ENCODE measurements at places on chromosomes 16 and 17.

GRCh38 chr16:85690469-85691064, 1.8 kb upstream of the GINS2 start:
- no peak for DNase-seq

DNA sequence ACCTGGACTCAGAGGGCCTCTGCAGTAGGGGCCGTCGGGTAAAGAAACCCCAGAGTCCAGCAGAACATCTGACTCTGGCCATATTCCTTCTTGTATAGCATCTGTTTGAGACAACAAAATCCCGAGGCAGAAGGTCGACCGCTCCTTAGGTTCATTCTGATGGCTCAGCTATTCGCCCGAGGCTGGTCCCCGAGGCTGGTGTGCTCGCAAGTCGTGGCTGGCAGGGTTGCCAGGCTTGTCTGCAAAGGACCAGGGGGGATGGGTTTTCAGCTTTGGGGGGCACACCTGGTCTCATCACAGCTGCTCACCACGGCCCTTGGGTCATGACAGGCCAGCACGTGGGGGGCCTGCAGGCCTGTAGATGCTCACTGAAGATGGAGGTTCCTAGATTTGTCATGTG, 119.1 kb downstream of the BANP start:
- no peak for DNase-seq

DNA sequence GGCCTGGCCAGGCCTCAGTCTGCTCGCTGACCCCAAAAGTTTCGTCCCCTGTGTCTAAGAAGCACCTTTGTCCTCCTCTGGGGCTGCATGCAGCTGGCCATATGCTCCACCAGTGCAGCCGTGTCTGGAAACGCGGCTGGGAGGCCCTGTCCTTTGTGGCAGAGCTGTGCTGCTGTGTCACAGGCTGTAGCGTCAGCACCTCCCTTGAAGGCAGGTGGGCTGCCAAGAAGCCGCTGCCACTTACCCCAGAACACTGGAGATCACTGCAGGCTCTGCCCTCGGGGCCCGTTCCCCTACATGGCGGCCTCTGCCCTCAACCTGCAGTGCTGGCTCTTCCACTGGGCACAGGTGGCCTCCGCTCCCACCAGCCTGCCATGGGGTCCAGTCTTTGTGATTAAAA, 15.7 kb upstream of the MC1R start:
- no peak for DNase-seq

DNA sequence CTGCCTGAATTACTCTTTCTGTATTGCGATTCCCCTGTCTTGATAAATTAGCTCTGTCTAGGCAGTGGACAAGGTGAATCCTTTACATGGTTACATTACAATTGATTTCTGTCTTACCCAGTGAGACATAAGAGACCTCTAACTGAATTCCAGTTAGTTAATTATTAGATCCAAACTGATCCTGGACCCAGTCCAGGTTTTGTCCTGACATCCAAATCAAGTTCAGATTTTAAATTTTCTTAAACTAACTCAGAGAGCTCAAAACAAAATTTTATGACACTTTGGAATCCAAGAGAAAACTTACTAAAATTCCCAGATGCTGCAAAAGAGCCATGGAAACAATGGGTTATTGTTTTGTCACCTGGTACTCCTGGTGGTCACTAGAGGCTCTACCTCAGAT, 2166.6 kb downstream of the TP53TG3F start:
- no peak for DNase-seq

- DNase-seq = peak; percentile 11
Measured at GRCh38 chr17:17495536-17496188, 533 bp downstream of the RASD1 start.

GRCh38 chr17:19345486-19346350, 16.8 kb downstream of the B9D1 start:
- no peak for DNase-seq

- DNase-seq = no peak
Measured at GRCh38 chr16:88672776-88673175, 9.9 kb upstream of the MVD start.

DNA sequence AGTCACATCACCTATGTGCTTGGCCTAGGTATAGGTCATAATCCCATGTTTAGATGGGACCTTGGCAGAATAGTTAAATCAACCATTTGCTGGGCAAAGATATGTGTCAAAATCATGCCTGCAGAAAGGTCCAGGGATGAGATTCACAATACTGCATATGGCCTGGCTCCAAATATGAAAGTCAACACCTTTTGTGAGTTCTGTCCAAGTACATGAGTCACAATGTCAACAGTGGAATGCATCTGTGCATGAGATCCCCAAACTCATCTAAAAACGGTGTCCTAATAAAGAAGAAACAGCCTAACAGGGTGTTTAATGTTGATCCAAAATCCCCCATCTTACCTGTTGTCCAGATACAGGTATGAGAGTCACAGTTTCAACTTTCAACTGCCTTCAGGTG, 1847.5 kb downstream of the TP53TG3F start:
- no peak for DNase-seq

DNA sequence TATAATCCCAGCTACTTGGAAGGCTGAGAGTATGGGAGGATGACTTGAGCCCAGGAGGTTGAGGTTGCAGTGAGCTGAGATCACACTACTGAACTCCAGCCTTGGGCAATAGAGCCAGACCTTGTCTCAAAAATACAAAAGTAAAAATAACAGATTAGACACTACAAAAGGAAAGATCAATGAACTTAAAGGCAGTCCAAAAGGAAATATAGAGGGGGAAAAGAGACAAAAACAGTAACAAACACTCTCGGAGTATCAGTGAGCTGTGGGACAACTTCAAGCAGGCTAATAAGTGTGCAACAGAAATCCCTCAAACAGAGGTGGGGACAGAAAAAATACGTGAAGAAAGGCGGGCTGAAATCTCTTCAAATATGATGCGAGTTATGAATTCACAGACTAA, 58.8 kb downstream of the CPPED1 start:
- DNase-seq = no peak

DNA sequence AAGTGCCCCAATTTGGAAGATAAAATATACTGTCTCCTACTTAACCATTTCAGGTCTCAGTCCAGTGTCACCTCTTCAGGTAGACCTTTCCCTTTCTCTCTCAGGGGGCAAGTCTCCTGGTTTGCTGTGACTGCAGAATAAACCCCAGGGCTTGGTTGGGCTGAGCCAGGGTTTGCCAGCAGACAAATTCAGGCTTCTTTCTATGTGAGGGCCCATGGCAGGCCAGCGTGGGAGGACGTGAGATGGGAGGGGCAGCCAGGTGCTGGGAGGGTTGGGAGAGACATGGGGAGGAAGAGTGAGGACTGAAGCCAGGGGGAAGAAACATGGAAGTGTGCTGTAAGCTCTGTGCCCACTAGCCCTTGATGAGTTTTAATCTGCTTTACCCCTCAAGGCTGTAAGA, 163.2 kb downstream of the SPECC1 start:
- no peak for DNase-seq

DNA sequence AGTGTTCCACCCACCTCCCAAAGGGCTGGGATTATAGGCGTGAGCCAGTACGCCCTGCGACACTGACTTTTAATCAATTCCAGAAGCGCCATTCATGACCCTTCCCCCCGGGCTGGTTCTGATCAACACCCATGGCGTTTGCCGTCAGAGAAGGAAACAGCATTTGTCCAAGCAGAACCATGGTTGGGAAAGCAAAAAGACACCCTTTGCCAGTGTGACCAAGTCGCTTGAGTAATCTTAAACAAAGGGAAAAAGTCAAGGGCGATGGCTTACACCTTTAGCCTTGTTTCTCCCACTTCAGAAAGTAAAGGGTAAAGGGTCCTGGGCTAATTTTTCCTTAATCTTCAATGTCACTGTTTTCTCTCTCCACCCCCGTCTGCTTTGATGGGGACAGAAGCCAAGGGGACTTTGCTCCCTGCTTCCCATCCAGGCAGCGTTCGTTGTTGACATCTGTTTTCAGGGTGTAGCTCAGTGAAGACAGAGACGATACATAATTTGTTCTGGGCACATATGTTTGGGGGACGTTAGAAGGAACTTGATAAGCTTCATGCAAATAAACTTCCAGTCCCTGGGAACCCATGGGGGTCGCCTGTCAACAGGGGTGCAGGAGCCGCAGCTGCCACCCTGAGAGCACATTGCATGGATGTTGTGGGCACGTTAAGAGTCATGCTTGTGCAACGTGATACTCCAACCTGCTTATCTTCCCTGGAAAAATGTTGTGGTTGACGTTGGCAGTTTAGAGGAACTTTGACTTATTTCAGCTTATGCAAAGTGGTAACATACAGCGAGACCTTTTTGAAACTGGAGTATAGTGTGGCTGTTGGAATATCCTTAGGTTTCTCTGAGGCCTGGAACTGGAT, 50.6 kb upstream of the TANGO6 start:
- no peak for DNase-seq

- DNase-seq = no peak
Measured at GRCh38 chr16:29820730-29821642, 724 bp downstream of the MVP start.

GRCh38 chr17:36498560-36499300, 12.2 kb downstream of the ZNHIT3 start:
- DNase-seq = no peak

DNA sequence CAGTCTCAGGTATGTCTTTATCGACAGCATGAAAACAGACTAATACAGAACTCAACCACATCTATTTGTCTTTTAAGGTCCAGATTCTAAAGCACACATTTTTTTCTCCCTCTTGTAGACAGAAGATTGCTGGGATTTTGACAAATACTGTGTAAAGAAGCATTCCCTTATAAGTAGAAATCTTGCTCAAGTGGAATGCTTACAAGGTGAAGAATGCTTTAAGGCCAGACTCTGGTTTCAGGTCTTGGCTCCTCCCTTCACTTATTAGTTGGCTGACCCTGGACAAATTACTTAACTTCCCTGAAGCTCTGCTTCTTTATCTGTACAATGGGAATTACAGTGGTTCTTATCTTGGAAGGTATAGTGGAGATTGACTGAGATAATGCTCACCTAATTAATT, 242.3 kb upstream of the IRX5 start:
- DNase-seq = no peak

- DNase-seq = peak; percentile 65
Measured at GRCh38 chr17:7136266-7136877, 21.8 kb upstream of the ASGR2 start.

DNA sequence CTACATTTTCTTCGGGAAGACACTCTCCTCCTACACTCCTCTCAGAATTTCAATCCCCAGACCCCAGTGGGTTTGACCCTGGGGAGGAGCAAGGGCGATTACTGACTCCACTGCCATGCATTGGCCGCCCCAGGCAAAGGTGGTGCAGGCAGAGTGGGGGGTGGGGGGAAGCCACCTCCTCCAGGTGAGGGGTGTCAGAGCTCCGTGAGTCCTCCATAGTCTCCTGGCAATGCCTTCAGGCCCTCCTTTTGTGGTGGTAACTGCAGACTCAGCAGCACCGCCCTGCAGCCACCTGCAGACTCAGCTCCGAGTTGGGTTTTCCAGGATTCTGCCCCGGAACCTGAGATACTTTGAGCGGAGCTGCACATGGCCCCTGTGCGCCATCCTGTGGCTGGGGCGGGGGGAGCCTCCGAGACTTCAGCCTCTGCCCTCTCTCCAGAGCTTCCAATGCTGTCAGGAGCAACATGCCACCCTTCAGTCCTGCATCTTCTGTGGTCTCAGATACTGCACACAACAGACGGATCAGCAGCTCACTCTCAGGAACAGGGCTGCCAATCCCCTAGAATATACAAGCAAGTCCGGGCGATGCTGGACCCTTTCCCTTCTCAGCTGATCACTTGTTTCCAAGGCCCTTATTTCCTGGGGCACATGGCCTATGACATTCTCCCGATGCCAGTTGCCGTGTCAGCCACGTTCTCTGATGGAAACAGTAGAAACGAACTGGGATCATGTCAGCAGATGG, 2.4 kb upstream of the SLC47A2 start:
- no peak for DNase-seq

DNA sequence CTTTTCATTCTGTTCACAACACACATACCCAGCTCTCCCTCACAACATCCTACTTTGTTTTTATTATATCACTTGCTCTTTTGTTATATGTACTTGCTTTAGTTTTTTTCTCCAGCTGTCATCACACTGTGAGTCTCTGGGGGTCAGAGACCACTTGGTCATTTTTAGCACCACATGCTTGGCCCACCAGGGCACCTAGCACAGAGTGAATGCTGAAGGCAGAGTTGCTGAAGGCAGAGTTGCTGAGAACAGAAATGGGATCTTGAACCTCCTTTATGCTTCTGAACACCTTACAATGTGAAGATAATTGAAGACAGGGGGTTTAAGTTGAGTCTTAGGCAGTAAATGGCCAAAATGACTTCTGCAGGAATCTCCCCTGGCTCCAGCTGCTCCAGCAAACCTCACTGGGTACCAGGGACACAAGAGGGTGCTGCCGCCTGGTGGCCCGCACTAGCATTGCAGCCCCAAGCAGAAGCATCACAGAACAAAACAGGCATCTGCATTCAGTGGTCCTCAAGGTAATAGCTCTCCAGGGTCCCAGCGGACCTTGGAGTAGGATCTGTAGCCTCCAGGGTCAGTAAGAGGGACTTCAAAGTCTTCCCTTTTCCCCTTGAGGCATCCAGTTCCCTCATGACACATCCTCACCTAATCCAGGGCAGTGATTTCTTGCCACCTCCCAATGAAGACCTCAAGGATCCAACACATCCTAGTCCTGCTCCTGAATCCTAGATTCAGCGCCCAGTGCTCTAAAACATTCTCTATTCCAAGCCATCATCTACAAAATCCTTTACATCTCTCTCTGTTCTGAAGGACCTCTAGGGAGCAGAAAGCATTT, 1972.6 kb downstream of the TP53TG3F start:
- no peak for DNase-seq

- DNase-seq = no peak
Measured at GRCh38 chr16:81813648-81814047, 34.6 kb downstream of the PLCG2 start.

- no peak for DNase-seq
Measured at GRCh38 chr17:15406081-15406480, 61.3 kb downstream of the CDRT4 start.

GRCh38 chr16:56894331-56894917, 29.4 kb downstream of the SLC12A3 start:
- DNase-seq = no peak

- no peak for DNase-seq
Measured at GRCh38 chr17:58416396-58416795, 938 bp downstream of the RNF43 start.

DNA sequence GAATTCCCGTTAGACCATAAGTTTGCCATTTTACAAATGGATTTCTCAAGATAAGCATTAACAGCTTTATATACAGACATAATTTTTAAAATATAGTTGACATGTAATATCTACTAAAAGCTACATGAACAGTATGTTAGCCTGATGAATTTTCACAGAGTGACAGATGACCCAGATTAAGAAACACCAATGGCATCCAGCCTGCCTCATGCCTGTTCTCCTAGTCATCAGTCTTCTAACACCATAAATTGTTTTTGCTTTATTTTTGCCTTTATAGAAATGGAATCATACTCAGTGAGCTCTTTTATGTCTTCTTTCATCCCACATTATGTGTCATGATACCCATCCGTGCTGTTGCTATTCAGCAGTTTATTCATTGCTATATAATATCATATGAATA, 80.0 kb downstream of the ATF7IP2 start:
- DNase-seq = no peak

DNA sequence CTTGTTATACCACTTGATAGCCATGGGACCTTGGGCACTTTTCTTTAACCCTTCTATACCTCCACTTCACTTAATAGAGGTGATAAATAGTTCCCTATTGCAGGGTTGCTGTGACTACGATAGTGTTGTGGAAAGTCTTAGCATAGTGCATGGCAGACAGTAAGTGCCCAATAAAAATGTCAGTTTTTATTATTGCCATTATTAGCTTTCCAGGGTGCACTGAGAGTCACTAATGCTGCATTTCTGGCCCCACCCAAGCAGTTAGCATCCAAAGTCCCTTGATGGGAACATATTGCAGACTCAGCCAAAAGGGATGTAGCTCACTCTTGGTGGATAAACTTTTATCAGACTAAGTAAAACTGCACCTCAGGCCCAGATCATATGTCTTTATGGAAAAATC, 41.5 kb upstream of the TEKT3 start:
- no peak for DNase-seq
